ENCODE measurements at places on chromosomes 1 and 21.
A peak's percentile ranks its signal among the peaks of the same experiment; 100 is the strongest.

DNA sequence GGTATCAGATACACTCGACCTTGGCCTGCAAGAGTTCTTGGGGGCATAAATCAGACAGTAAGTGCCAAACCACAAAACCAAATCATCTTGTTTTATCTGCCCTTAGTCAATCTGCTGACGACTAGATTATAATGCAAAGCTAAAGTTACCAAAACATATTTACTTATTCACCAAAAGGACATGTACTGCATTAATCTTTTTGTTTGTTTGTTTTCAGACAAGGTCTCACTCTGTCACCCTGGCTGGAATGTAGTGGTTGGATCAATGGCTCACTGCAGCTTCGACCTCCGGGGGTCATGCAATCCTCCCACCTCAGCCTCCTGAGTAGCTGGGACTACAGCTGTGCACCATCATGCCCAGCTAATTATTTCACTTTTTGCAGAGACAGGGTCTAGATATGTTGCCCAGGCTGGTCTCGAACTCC is 114.7 kb downstream of the APP start:
- no peak for DNase-seq
- H3K27ac ChIP-seq = no peak overlapping the region
- peaks cover 32% of the 10 kb centered on the region for H3K36me3 ChIP-seq

GRCh38 chr1:243493156-243494129 is 237.6 kb downstream of the SDCCAG8 start:
- no peaks in the 10 kb centered on the region for H3K27me3 ChIP-seq
- H3K36me3 ChIP-seq = peaks cover 51% of the 10 kb centered on the region
- H3K27ac ChIP-seq = no peak overlapping the region

GRCh38 chr21:41142051-41142795 is 25.7 kb upstream of the BACE2 start:
- H3K4me3 ChIP-seq = no peak overlapping the region
- H3K36me3 ChIP-seq = no peaks in the 10 kb centered on the region
- H3K27me3 ChIP-seq = peaks cover 5% of the 10 kb centered on the region
- no peak for DNase-seq
- no peak overlapping the region for H3K27ac ChIP-seq

DNA sequence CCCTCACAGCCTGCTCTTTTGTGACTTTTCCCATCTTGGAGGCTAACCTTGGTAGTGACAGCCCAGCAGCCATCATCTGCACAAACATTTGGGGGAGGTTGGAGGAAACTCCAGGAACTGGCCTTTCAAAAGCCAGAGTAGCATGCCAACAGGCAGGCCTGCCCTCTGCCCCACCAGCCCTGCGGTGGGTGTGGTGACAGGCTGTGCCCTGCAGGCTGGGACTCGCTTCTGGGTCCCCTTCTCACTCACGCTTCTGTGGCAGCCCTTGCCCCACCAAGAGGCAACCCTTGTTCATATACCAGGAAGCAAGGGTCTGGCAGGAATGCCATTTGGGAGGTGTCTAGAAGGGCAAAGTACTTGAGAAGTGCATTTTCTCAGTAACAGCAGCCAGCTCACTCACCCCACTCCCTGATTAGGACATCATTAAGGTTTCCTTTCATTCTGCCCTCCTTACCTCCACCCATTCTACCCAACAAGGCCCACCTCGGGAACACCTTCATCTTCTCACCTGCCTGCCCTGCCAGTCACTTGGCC is 20.8 kb upstream of the FAM3B start:
- H3K27ac ChIP-seq = no peak overlapping the region
- no peaks in the 10 kb centered on the region for H3K4me1 ChIP-seq
- DNase-seq = no peak
- no peaks in the 10 kb centered on the region for H3K36me3 ChIP-seq
- no peak overlapping the region for H3K4me3 ChIP-seq
- H3K27me3 ChIP-seq = no peaks in the 10 kb centered on the region

DNA sequence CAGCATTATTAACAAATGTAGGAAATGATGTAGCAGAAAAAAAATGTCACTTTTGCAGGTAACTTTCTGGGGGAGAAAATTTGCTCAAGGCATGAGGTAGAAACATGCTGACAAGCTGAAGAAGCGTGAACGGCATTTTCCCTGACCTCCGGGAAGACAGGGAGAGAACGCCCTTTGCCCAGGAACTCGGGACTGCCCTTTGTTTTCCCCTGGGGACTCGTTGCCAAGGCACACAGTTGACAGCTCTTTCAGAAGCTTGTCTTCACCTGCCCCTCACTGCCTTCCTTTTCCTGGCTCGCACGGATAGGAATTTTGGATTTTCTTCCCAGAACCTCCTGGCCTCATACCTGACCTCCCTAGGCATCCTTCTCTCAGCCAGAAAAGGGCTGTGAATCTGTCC is 52.7 kb upstream of the COA6 start:
- no peaks in the 10 kb centered on the region for H3K36me3 ChIP-seq
- no peak overlapping the region for H3K27ac ChIP-seq
- H3K27me3 ChIP-seq = no peaks in the 10 kb centered on the region
- DNase-seq = no peak
- peaks cover 7% of the 10 kb centered on the region for H3K4me1 ChIP-seq
- no peak overlapping the region for H3K4me3 ChIP-seq

DNA sequence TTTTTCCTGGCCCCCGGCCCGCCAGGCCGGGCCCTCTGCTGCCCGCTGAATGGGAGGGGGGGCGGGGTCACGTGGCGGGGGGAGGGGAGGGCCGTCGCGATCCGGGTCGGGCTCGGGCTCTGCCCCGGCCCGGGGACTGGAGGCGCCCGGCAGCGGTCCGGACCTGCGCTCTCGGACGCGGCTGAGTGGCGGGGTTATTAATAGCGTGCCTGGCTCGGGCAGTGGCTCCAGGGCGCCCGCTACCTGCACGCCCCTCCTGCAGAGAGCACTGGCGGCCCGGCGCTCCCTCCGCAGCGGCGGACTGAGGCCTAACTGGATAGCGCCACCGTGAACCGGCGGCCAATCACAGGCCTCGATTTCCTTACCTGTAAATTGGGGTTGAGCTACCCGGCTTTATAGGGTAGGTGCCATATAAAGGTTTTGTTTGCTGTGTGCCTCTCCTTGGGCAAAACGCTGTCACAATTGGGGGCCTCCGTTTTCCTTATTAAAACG is 28.1 kb downstream of the AHDC1 start:
- H3K27me3 ChIP-seq = no peaks in the 10 kb centered on the region
- peak overlapping the region; percentile 30 for H3K4me3 ChIP-seq
- peaks cover 46% of the 10 kb centered on the region for H3K4me1 ChIP-seq
- no peaks in the 10 kb centered on the region for H3K36me3 ChIP-seq
- peak overlapping the region; percentile 88 for H3K27ac ChIP-seq
